Frontal cortex (tissue), 4 donors: ENCODE measurements at places on chromosomes 7 and 10. TPM values are rescaled to one million over a fixed set of nuclear protein-coding genes. Genes with fewer than 3 reads are reported as not detected.

GRCh38 chr10:4195213-4195612, 410.2 kb upstream of the KLF6 start:
- no peak for DNase-seq

DNA sequence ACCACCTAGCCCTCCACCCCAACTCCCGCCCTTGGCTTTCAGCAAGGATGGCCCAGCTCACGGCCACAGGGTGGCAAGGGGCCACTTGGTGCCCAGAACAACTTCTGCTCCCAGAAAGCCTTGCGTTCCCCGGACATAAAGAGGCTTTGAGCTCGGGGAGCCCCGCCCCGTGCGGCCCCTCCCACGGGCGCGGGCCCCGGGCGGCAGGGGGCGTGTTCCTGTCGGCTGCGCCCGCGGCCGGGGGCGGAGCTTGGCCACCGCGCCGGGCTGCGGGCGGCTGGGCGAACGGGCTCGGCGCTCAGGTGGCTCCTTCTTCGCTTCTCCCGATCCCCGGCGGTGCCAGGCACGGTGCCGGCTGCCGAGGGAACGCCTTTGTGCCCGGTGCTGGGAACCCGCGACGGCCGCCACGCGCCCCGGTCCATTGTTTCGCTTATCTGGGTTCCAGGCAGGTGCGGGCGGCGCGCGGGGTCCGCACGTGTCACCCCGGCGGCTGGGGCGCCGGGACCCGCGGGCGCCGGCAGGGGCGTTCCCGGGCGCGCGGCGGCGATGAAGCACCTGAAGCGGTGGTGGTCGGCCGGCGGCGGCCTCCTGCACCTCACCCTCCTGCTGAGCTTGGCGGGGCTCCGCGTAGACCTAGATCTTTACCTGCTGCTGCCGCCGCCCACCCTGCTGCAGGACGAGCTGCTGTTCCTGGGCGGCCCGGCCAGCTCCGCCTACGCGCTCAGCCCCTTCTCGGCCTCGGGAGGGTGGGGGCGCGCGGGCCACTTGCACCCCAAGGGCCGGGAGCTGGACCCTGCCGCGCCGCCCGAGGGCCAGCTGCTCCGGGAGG, at the start of gene NFE2L3:
Gene NFE2L3, plus strand, starts transcription at position 246 of the 829 bp plus-strand sequence. Its CDS starts 301 bp downstream, at position 547.
- peak; percentile 91 for DNase-seq

DNA sequence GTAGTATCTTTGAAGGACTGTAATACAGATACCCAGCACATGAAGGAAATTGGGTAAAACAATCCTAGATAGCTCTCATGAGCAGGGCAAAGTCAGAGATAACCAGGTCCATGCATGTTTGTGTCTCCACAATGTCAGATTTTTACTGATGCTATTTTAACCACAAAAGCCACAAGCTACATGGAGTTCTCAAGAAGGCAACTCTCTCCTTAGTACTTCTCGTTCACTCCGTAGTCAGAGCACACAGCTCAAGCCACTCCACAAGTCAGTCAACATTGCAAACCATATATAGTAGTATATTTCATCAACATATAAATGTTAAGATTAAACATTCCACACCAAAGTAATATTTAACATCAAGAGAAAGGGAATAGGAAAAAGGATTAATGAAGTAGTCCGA, 98.0 kb upstream of the PIK3CG start:
- DNase-seq = no peak

GRCh38 chr10:11825796-11826414, 2.7 kb downstream of the PROSER2 start:
- no peak for DNase-seq

DNA sequence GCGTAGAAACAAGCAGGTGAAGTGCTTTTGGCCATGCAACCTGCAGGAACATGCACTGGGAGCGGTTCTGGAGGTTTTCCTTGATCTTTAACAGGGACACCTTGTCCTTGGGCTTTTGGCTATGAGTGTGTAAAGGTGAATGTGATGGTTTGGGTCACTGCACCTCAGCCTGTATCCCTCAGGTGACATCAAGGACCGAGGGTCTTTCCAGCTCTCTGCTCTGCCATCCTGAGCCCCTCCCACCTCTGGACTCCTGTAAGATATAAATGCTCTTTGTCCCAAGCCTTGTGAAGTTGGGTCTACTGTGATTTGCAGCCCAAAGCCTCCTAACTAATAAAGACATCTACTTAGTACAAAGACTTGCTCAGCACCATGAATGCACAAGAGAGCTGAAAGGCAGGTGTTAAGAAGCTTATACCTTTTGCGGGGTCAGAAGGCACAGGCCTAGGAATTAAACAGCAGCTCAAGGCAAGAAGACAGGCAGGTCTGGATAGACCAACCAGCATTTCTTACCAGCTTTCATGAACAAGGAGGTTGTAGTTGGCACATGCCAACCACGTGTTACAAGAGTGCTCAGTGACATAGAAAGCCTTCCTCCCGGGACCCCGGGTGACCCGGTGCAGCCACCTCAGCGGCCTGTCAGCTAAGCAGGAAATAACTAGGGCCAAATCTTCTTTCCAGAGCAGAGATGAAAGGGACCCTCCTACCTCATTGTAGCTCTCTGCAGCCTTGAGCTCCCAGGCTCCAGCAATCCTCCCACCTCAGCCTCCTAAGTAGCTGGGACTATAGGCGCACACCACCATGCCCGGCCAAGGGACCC, 89.9 kb downstream of the CARD11 start:
- no peak for DNase-seq

DNA sequence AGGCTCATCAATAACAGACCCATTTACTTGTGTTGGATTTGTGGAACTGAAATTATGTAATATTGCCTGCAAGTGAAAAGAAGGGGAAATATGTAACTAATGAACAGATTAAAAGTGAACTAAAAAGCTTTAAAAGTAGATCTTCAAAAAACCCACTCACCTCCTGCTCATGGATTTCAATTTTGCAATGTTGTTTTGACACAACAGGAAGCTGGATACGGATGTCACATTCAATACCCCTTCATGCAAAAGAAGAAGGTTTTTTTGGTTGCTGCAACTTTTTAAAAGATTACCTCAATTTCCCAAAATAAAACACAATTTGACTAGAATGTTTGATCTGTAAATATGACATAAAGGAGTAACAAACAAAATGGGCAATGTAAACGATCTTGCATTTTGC, 3.3 kb downstream of the MKI67 start:
- no peak for DNase-seq

CCDC7 gene
- total RNA-seq = 236 TPM

LRIT2 gene
- not detected for total RNA-seq

GRCh38 chr10:3803295-3803926, 18.4 kb upstream of the KLF6 start:
- no peak for DNase-seq

GRCh38 chr7:4792537-4793126, 17.2 kb downstream of the AP5Z1 start:
- peak; percentile 41 for DNase-seq

- no peak for DNase-seq
Observed at GRCh38 chr7:70063371-70063770, 465.1 kb downstream of the AUTS2 start.

SVOPL gene
- 0.82 TPM for total RNA-seq

CAMK1D gene
- 19.2 TPM for total RNA-seq

SAMD9 gene
- 1.6 TPM for total RNA-seq

DNA sequence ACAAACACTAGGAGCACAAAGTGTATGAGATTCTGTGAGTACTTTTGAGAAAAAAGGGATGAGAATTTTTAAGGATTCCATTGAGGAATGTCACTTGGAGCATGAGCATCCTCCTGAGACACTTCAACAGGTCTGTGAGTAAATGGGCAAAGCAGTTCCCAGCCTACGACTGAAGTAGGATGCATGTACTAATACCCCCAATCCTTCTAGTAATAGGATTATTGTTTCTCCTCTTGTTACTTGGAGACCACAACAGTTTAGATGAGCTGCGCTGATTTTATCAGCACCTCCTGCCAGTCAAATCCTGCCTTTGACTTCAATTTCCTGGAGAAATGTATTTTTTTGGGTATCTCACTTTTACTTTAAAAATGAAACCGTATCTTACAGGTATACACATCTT, 820 bp downstream of the BBS9 start:
- no peak for DNase-seq

DNA sequence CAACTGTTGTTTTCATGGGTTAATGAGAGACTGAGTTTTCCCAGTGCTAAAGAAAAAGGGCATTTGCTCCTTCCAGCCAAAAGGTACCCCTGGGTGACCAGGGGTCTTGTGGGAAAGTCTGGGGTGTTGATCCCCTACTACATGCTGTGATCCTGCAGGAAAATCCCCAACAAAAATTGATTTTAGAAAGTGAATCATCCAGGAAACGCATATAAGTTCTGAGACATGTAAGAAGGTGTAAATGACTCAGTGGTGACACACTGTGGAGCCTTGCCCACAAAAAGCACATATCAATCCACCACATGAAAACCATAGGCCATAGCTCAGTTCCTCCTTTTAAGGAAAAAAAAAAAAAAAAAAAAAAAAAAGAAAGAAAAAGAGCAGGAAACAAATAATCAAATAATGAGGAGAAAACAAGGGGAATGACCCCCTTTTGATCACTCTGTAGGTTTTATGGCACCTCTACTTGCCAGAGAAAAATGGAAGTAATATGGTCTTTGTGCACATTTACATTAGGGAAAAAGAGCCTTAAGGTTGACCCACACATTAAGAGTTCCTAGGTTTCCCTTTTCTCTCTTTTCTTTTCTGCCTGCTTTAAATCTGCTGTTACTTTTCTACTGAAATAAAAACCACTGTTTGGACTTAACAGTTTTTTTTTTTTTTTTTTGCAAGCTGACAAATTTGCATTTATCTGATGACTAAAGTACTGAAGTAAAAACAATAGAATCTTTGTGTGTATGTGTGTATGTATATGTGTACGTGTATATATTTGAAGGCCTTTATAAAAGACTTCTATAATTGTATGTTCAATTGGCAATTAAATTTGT, 386.0 kb downstream of the KIF20B start:
- no peak for DNase-seq

CALML5 gene
- total RNA-seq = not detected

DNA sequence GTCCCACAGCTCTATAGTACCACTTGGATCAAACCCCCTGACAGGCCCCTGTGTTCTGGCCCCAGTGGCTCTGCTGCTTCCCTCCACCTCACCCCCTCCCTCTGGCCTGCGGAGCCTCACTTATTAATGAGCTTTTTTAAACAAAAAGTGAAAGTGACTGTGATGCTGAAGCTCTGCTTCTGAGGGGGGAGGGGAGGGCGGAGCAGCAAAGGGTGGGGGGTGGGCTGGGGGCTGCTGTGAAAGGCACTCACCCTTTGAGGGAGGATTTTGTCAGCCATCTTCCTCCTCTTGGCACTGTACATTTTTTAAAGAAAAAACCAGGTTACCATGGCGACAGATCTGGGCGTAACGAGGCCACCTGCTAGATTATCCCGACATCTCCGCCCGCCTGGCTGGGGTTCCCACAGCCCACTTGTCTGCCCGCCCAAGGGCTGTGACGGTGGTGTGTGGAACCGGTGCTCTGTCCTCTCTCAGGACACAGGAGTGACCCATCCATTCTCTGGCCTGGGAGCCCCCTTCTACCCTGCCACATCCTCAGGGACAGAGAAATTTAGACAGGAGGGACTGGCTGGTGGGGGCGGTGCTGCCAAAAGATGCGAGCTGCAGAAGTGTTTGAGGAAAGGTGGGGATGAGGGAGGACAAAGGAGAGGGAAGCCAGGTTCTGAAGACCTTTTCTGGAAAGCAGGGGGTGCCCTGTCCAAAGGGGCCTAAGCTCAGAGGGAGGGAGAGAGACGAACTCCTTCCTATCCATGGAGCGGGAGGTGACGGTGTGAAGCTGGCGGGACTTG, 4.9 kb downstream of the SMARCD3 start:
- no peak for DNase-seq

PILRA gene
- total RNA-seq = 0.82 TPM

DNA sequence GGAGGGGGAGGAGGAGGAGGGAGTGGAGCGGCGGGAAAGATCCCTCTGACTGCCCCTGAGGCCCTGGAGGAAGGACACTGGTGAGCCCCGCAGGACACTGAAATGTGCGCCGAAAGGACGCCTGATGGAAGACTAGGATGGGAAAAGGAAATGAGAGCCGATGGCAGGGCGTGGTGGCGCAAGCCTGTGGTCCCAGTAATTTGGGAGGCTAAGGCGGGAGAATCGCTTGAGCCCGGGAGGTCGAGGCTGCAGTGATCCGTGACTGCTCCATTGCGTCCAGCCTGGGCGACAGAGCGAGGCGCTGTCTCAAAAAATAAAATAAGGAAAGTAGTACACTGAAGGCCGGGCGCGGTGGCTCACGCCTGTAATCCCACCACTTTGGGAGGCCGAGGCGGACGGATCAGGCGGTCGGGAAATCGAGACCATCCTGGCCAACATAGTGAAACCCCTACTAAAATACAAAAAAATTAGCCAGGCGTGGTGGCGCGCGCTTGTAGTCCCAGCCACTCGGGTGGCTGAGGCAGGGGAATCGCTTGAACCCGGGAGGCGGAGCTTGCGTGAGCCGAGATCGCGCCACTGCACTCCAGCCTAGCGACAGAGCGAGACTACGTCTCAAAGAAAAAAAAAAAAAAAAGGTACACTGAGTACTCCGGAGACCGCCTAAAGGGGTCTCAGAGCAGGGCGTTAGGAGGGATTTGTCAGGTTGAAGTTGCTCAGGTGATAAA, 561 bp upstream of the HNRNPF start:
- DNase-seq = no peak

NXPH1 gene
- 41.6 TPM for total RNA-seq

DNA sequence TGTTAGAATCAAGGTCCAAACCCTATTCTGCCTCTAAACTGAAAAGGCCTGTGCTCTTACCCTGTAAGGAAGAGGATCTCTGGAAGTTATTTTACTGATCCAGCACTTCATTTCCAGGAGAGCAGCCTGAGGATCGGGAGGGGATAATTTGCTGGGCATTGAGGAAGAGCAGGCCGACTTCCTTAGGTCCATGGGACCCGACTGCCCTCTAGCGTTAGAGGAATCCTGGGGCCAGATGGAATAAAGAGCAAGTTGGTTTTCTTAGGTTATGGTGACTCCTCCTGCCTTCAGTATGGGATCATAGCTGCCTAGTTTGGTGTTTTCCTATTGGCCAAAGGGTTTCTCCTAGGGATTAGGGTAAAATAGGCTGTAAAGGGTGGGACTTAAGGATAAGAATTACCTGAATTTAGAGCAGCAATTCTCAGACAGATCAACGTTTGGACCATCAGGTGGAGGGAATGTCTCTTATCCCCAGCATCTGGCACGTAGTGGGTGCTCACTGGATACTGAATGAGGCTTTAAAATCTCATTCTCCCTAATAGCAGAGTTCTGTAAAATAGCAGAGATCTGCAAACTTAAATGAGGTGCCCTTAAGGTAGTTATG, 40.0 kb upstream of the SORBS1 start:
- peak; percentile 44 for DNase-seq

DNA sequence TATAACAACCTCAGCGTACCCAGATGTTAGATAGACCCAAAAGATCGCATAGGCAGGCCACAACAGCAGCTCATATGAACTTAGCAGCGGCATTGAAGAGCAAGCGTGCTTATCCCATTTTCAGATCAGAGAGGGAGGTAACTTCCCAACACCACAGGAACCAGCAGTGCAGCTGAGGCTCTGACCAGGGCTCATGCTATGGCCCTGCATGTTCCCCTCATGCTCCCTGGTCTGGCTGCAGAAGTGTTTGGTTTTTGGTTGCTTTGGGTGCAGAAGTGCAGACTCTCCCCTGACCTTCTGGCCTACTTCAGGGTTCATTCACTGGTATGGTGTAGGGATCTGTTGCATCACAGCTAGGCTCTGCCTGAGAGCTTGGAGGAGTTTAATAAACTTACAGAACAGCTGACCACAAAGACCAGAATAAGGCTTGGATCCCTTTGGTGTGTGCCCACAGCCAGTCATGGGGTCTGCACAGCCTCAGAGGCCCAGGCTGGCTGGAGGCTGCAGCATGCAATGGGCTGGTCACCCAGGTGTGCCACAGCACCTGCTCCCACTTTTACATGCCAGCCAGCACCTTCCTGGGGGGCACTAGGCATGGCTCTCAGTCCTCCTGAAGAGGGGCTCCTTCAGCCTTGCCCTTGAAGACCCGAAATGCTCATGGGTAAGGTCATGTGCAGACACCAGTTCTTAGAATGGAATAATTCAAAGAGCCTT, 9.1 kb upstream of the CXCL12 start:
- no peak for DNase-seq

ADRA2A gene
- total RNA-seq = 19.6 TPM
